ENCODE measurements at places on chromosomes 7 and 10.

DNA sequence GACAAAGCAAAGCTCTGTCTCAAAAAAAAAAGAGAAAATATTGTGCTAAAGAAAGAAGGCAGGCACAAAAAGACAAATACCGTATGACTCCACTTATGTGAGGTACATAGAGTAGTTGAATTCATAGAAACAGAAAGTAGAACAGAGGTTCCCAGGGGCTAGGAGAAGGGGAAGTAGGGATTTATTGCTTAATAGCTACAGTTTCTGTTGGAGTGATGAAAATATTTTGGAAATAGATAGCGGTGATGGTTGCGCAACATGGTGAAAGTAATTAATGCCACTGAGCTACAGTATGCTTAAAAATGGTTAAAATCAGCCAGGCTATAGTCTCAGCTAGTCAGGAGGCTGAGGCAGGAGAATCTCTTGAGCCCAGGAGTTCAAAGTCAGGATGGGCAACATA is 18.5 kb upstream of the NPFFR1 start:
- peak; percentile 29 for DNase-seq

DNA sequence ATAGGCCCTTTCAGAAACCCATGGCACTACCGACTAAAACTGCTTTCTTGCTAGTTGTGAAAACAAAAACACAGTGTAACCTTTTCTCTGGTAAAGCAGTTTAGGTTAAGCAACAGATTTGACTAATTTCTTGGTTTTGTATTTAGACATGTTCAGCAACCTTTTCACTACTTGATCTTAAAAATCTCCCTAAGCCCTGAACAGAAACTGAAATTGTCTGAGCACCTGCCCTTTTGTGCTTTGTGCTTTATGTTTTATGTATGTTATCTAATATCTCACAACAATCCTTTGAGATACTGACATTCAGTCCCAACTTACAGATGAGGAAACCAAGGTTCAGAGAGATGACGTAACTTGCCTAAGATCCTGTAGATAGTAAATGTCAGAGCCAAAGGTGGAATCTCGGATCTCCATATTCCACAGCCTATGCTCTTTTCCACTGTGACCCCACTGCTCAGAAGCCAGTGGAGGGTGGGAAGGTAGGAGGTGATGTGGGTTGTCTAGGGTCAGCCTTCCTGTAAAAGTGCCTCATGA is 146.6 kb downstream of the LCOR start:
- DNase-seq, result no peak

GRCh38 chr10:131889755-131890154 is 11.1 kb upstream of the PPP2R2D start:
- no peak for DNase-seq

DNA sequence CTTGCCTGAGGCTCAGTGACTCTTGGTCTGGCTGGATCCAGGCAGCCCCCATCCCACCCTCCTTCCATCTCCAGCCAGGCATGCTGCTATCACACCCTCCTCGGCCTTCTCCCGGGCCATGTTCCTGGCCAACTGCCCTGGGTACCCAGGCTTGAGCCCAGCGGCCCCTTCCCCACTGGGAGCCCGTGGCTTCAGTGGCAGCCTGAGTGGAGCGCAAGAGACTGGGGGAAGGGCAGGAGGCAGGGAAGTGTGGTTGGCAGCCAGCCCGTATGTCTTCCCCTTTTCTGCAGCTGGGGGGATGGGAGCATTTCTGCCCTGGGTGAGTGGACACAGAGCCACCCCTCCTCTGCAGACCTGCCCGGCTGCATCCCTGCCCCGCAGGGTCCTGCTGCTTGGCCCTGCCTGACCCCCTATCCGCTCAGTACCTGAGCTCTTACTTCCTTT is 148.5 kb downstream of the ARHGAP22 start:
- DNase-seq, result no peak

GRCh38 chr10:28906011-28906411 is 228.7 kb downstream of the BAMBI start:
- no peak for DNase-seq

- no peak for DNase-seq
Measured at GRCh38 chr10:32341596-32341995, 5.4 kb downstream of the EPC1 start.

DNA sequence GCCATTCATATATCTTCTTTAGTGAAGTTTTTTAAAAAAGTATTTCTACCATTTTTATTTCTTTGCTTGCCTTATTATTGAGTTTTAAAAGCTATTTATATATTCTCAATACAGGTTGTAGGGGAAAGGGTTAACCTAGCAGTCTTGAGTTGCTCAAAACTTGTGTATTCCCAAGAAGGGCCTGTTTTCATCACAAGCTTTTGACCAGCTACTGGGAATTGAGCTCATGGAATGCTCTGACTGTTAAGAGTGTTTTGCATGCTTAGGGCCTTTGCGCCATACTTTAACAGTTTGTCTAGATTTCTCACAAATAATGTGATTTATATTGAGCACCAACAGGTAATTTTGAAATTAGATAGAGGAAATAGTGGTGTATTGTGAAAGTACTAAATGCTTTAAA is 72.0 kb upstream of the CALCR start:
- DNase-seq, result no peak

- DNase-seq, result no peak
Measured at GRCh38 chr7:2587134-2587533, 28.4 kb downstream of the IQCE start.

GRCh38 chr7:50792342-50793119 is 9.8 kb upstream of the GRB10 start:
- no peak for DNase-seq

DNA sequence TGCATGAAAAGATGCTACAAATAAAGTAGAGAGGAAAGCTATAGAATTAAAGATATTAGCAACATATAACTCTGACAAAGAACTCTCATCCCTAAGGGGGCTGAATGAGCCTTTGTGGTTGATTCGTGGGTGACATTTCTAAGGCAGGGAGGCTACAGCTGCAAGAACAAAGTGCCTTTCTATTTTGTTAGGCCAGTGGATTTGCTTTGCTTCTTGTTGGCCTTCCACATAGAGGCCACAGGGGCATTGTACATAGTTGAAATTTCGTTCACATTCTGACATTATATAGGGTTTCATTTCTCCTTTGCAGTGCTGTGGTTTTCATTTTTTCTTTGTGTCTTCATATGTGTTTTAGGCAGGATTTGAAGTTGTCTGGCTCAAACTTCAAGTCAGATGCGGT is 819.2 kb upstream of the C7orf33 start:
- DNase-seq, result peak; percentile 6

DNA sequence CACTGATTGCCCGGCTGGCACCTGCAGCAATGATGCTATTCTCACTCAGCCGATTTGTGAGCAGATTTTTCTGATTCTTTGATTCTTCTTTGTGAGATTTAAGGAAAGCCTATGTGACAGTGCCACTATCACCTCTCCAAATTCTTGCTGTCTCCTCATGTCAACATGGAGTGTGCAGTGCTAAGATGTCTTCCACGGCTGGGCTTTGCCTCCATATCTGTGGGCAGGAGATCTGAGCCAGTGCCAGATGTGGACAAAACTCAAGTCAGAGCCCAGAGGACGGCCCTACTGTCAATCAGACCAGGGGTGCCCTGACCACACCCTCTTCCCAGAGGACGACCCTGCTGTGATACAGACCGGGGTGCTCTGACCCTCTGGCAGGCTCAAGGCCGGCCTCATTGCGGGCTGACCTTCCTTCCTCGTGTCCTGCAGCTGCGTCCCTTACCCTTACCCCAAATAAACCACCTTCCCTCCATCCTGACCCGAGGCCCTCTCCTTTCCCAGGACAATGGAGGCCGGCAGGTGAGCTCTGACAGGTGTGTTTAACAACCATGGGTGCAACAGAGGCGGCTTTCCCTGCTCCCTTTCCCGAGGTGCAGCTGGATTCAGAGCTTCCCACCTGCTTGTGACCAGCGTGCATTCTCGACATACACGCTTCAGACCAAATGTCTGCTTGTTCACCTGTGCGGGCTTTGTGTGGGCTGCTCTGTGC is 221.4 kb downstream of the ADARB2 start:
- no peak for DNase-seq

GRCh38 chr10:58393317-58393716 is 8.1 kb downstream of the TFAM start:
- no peak for DNase-seq

- peak; percentile 40 for DNase-seq
Measured at GRCh38 chr10:23512355-23513058, 73.6 kb downstream of the OTUD1 start.

DNA sequence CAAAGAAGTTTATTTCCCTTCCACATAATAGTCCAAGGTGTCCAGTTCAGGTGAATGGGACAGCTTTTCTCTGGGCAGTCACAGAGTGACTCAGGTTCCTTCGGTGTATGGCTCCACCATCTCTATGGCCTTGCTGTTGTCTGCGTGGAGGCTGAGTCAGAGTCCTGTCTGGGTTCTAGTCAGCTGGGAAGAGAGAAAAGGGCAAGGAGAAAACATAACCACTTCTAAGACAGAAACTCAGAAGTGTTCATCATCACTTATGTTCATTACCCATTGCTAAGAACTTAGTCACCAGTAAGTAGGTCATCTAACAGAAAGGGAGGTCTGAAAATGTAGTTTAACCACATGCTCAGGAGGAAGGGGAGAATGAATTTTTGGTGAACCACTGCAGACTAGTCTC is 32.4 kb upstream of the CCDC7 start:
- peak; percentile 89 for DNase-seq

DNA sequence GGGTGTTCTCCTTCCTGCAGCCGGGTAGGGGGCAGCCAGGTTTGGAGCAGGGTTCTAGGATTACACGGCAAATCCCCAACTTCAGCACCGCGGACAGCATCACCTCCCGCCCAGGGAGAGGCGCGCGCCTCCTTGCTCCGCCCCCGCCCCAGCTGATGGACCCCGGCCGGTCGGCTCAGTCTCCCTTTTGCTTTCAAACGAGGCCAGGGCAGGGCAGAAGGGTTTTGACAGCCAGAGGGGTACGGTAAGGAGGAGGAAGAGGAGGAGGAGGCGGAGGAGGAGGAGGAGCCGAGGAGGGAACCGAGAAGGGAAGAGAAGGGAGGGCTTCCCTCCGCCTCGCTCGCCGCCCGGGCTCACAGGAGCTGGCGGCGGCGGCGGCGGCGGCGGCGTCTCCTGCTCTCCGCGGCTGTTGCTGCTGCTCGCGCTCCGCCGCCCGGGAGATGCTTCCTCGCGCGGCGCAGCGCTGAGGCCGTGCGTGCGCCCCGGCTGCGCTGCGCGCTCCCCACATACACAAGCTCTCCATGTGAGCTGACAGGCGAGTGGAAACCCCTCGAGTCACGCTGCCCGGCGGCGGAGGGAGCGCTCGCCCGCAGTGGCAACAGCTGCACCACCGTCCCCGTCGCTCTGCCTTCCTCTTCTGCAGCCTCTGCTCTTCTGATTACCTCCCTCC is 615 bp upstream of the CNTNAP2 start:
- DNase-seq, result peak; percentile 6

DNA sequence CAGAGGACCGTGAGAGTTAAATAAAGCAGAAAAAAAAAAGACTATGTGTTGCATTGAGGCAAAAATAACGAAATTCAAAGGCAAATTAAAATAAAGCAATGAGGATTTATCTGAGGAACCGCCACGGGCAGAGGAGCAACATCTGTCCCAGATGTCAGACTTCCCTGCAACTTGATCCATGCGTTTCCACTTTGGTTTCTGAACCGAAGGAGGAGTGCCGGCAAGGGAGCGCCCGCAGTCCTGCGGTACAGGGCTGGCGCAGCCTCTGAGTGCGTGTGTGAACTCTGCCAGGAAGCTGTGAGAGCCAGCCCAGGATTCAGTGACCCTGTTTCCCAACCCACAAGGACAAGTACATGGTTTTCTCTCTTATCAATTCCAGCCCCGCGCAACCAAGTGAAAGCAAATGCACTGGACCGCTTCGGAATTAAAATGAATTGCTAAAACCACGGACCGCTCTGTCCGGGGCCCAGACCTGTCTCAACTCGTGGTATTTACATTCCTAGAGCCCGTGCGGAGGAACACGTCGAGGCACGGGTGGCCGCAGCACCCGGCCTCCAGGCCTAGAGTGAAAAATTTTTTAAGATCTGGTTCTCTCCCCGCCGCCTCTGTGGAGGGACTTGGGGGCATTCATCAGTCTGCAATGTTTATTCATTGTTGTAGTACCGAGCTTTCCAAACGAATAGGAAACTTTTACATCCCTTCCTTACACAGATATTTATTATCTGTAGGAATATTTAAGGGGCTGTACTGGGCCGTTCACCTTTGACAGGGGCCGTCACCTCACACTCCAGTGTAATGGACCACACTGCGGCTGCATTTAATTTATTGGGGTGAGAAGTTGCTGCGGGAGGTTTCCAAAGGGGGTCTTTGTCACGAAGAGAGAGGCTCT is 291.5 kb upstream of the NFE2L3 start:
- DNase-seq, result no peak

- no peak for DNase-seq
Measured at GRCh38 chr10:33487014-33487776, 152.7 kb upstream of the NRP1 start.

DNA sequence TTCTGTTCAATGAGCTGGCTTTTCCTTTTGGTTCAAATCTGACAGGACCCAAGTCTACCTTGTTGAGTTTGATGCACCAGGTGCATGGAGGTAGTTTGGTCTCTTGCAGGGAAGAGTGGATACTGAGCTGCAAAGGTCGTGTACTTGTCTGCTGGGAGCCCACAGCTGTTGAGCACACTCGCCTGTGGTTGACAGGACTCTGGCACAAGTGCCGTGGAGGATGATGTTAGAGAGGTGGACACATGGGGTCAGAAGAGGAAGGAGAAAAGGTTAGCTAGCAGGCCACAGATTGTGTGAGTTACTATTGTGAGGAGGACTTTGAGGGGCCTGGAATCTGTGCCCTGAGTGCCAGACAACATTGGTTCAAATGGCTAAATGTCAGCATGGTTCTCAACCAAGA is 197.3 kb downstream of the CREB5 start:
- DNase-seq, result no peak

DNA sequence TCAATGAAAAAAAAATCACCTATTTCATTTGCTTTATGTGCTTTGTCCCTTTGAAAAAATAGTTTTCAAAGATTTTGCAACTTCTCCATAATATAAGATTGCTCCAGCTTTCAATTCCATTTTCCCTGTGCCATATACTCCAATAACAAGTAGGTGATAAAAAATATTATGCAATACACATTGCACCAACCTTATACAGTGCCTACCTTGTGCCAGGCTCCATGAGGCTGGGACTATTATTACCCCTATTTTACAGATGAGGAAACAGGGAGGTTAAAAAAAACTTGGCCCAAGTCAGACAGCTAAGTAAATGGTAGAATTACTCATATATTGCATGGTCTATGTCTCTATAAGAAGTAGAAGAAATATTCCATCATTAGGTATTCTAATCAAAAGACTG is 57.8 kb downstream of the BRAF start:
- DNase-seq, result no peak

GRCh38 chr7:40583667-40584444 is 449.1 kb downstream of the SUGCT start:
- peak; percentile 30 for DNase-seq

- no peak for DNase-seq
Measured at GRCh38 chr7:114985116-114985715, 63.3 kb downstream of the MDFIC start.

DNA sequence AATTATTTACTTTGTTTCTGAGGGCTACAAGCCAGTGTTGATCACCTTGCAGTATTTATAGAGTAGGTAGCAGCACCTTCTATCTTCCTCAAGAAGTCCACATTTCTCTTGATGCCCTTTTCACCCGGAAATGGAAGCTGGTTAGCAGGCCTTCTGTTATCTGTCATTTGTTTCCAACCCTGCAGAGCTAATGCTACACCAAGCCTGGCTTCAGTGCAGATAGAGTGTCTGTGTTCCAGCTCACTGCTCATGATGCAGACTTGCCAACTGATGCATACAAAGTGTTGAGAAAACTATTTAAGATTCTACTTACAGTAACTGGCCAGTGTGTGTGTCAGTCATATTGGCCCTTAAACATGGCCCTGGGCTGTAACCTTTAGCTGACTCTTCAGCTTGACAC is 301.0 kb downstream of the LHFPL3 start:
- DNase-seq, result no peak

- no peak for DNase-seq
Measured at GRCh38 chr10:514137-514671, 175.3 kb downstream of the DIP2C start.
